Activated CD4-positive, alpha-beta T cell treated with anti-CD3 and anti-CD28 coated beads for 24 hours (primary cell): ENCODE measurements at places on chromosomes 6 and 20.

- DNase-seq: no peak
Observed at GRCh38 chr20:2745060-2745910, 52.7 kb downstream of the EBF4 start.

GRCh38 chr6:141050471-141050870 lies 1082.3 kb upstream of the GJE1 start:
- DNase-seq: no peak

DNA sequence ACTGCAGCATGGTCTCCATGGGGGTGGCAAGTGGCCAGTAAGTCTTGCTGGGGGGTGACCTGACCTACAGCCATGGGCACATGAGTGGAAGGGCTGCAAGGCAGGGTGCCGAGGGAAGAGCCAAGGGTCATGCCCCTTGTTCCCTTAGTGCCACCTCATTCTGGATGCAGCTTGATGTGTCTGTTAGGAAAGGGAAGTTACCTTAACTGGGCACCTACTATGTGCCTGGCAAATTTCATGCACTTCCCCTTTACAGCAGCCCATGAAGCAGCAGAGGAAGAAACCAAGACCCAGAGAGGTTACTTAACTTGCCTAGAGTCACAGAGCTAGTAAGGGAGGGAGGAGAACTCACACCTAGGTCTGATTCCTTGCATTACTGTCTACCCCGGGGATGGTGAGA lies 174.0 kb downstream of the MRPL14 start:
- no peak for DNase-seq

- no peak for DNase-seq
Observed at GRCh38 chr6:145694083-145694737, 41.1 kb downstream of the EPM2A start.

- DNase-seq: no peak
Observed at GRCh38 chr6:111825439-111826086, 47.7 kb downstream of the FYN start.
